Activated CD4-positive, alpha-beta T cell treated with anti-CD3 and anti-CD28 coated beads for 36 hours (primary cell): ENCODE measurements at places on chromosomes 1 and 21.
A peak's percentile ranks its signal among the peaks of the same experiment; 100 is the strongest.

DNA sequence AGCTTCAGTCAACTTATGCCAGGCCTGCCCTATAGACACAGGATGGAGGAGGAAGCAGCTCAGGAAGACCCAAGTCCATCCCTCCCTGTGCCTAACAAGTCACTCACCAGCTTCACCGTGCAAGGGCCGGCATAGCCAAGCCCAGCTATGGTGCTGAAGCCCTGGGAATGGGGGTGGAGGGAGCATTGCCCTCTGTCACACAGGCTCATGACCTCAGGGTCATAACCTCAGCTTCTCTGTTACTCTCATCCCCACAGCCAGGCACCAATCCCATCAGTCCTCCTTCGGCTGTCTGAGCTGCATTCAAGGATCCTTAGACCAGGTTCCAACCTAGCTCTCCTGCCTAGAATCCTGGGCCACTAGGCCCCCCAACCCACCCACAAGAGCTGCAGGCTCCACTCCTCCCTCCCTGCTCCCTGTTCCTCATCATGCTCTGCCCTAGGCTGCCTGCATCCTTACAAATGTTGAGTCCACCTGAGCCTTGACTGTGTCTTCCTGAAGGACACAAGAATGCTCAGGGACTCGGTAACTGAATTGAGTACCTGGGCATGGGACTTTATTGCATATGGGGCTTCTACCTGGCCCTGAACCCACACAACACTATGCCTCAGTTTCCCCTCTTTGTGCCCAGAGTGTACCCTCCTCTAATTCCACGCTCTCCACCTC lies 1.7 kb downstream of the CD244 start:
- DNase-seq, result no peak

DNA sequence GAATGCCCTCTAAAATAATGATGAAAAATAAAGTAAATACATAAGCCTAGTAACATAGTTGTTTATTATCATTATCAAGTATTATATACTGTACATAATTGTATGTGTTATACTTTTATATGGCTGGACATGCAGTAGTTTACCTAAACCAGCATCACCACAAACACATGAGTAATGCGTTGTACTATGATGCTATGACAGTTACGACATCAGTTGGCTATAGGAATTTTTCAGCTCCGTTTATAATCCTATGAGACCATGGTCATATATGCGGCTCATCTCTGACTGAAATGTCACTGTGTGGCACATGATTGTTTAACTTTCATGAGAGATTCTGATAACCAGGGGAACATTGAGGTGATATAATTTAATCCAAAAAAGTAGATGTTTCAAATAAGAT lies 352.1 kb downstream of the ST6GALNAC3 start:
- DNase-seq, result no peak

GRCh38 chr1:94792473-94793295 lies 27.5 kb upstream of the SLC44A3 start:
- DNase-seq, result no peak

GRCh38 chr1:88890131-88890530 lies 1.2 kb downstream of the GTF2B start:
- no peak for DNase-seq

DNA sequence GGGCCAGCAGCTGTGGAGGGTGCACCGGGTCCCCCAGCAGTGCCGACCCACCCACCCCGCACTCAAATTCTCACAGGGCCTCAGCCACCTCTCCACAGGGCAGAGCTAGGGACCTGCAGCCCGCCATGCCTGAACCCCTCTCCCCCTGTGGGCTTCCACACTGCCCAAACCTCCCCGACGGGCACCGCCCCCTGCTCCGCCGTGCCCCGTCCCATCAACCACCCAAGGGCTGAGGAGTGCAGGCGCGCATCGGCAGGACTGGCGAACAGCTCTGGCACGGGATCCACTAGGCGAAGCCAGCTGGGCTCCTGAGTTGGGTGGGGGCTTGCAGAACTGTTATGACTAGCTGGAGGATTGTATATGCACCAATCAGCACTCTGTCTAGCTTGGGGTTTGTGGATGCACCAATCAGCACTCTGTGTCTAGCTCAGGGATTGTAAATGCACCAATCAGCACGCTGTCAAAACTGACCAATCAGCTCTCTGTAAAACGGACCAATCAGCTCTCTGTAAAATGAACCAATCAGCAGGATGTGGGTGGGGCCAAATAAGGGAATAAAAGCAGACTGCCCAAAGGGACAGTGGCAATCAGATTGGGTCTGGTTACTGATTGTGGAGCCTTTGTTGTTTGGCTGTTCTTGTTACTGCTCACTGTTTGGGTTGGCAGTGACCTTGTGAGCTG lies 12.4 kb upstream of the RCAN3 start:
- DNase-seq, result peak; percentile 22

- no peak for DNase-seq
Measured at GRCh38 chr1:154222918-154223317, 2.2 kb downstream of the UBAP2L start.
